ENCODE measurements at places on chromosomes 16 and 17. TPM values are rescaled to one million over a fixed set of nuclear protein-coding genes. Genes with fewer than 3 reads are reported as not detected.

TP53TG3C gene
- not detected for polyA plus RNA-seq

NPIPA2 gene
- 7.6 TPM for polyA plus RNA-seq

RNF157 gene
- 16.7 TPM for polyA plus RNA-seq

MMP15 gene
- polyA plus RNA-seq: 64.8 TPM

KPNB1 gene
- 171 TPM for polyA plus RNA-seq

GFAP gene
- 1.5 TPM for polyA plus RNA-seq

CREBBP gene
- polyA plus RNA-seq: 15.9 TPM

CDH13 gene
- 3.0 TPM for polyA plus RNA-seq

STX1B gene
- 14.6 TPM for polyA plus RNA-seq

SLC35G6 gene
- 0.05 TPM for polyA plus RNA-seq

TBC1D3B gene
- 0.74 TPM for polyA plus RNA-seq

PHF23 gene
- polyA plus RNA-seq: 46.5 TPM

XAF1 gene
- polyA plus RNA-seq: not detected

TRPV3 gene
- polyA plus RNA-seq: 1.0 TPM

AANAT gene
- polyA plus RNA-seq: 0.53 TPM

UMOD gene
- polyA plus RNA-seq: not detected

SULT1A1 gene
- 2.0 TPM for polyA plus RNA-seq

SCGB1C2 gene
- polyA plus RNA-seq: not detected

TNFRSF17 gene
- not detected for polyA plus RNA-seq

ZP2 gene
- not detected for polyA plus RNA-seq

ZNRF1 gene
- 33.5 TPM for polyA plus RNA-seq
